CD4-positive, alpha-beta T cell treated with Interleukin-4 for 1 hour (primary cell): ENCODE measurements at places on chromosomes 16 and 17.

DNA sequence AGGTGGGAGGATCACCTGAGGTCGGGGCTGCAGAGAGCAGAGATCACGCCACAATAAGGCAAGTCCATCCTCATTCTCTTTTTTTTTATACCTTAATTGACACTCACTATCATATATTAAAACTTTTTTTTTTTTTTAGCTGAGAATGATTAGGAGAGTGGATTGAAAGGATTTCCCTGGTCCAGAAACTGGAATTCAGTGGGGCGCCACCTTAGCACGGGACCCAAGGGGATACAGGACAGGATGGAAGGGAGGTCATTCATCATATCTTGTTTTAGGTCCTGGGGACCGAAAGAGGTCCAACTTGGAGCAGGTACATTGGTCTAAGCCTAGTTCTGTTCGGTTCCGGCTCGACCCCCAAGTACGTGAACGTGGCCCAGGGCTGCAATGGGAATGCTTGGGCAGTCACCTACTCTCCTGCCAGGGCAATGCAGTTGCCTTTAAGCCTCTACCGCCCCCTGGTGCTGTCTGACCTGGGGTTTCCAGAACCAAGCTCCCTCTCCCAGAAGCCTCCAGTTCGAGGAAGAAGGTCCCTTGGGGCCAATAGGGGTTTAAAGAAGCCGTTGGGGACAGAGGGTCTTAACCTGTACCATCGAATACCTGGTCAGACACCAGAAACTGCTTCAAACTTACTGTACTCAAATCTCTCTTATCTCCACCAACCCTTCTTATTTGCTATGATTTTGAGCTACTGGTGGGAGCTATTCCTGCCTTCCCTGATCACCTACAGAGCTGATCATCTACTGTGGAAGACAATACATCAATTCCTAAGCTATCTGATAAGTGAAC, 19.9 kb upstream of the GPATCH8 start:
- DNase-seq: peak; percentile 54

DNA sequence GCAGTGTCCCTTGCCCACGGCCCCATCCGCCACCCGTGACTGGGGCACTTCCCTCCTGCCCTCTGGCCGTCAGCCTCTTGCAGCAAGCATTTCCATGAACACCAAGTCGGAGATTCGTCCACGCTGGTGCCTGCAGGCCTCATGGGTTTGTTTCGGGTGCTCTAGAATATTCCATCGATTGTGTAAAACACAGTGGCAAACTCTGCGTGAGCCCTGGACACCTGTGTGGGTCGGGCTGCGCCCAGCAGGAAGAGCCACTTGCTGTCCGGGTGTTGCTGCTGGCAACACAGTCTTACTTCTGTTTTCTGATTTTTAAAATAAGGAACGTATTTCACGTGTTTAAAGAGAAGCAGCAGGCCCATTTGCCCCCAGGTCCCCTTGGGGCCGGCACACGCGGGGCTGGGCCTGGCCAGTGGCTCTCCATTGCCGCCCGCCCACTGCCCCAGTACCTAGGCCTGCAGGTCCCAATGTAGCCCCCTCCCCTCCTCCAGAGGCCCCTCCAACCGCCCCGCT, 10.0 kb downstream of the CYBC1 start:
- DNase-seq: no peak

- DNase-seq: no peak
Observed at GRCh38 chr17:81128774-81129173, 36.5 kb upstream of the PVALEF start.

DNA sequence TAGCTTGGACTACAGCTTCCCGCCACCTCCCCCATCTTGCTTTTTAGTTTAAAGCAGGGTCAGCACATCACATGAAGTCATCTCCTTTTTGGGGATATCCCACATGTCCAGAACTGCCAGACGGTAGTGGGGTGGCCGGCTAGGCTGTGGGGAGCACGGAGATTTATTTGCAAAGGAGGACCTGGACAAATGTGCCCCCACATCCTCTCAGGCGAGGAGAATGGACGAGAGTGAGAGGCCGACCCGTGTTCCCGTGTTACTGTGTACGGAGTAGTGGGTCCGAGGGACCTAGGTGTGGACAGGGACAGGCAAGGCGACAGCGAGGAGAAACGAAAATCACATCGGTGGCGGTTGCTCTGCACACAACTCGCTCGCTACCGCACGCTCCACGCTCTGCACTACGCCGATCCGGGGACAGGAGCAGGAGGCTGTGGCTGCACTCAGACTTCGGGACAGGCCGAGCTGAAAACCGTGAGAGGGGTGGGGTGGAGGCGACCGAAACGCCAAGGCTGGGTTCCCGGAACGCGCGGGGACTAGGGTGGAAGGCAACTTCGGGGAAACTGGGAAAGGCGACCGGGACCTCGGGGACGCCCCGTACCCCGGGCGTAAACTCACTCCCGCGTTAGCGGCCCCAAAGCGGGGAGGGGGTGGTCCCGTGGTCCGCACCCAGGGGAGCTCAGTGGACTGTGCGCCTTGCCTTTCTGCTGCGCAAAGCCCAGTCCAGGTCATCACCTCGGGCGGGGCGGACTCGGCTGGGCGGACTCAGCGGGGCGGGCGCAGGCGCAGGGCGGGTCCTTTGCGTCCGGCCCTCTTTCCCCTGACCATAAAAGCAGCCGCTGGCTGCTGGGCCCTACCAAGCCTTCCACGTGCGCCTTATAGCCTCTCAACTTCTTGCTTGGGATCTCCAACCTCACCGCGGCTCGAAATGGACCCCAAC, at the start of gene MT1A:
Gene MT1A (plus strand): TSS at position 853 of the 937 bp plus-strand sequence. CDS start 73 bp downstream, at position 926.
- no peak for DNase-seq

- no peak for DNase-seq
Observed at GRCh38 chr17:37689317-37689716, 46.1 kb upstream of the DDX52 start.

DNA sequence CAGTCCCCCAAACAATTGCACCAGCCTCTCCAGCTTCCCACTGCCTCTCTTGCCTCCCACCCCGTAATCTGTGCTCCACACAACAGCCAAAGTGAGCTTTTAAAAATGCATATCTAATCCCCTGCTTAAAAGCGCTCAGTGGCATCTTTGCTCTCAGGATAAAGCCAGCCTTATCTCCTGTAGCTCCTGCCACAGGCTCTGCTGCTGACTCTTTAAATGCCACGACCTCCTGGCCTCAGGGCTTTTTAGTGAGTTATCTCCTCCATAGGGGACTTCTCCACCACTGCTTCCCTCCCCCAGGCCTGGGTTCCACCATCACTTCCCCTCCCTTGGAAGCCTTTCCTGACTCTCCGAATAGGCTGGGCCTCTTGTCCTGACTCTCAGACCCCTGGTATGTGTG, 98.6 kb downstream of the GNAO1 start:
- DNase-seq: no peak

DNA sequence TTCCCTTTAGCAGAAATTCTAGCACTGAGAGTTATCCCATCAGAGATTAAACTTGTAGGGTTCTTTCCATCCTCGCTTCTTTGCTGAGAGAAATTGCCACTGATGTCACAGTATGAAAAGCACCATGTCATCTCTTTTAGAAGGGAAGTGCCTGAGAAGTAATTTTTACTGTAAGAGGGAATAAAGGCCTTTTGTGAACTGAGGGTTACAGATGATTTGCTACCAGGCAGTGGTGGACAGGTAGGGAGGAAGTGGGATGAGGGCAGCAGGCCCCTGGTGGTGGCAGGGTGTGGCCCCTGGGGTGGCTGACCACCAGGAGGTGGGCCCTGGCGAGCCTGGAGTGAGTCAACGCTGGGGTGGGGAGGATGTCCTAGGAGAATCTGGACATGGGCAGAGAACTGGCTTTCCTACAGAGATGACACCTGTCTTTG, 6.4 kb upstream of the MILR1 start:
- no peak for DNase-seq
